ENCODE measurements at places on chromosomes 4 and X.

- no peak for DNase-seq
These were observed 50.3 kb downstream of the GASK1B start for GRCh38 chr4:158122501-158122900.

- no peak for DNase-seq
These were observed 73.0 kb downstream of the TLL1 start for GRCh38 chr4:165945991-165946390.

DNA sequence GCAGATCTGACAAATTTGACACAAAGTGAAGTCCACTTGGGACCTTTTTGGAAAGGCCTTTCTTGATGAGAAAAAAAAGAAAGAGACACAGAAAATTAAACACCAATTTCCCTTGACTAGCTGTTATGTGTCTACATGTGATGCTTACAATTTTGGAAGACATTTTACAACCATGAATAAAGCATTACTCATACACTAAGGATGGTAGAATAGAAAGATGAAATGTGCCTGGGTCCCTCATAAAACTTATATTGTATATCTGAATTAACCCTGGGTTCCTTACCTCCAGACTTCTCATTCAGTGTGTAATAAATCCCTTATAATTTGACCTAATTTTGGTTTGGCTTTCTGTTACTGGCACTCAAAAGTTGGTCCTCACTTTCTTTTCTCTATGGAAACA lies 16.5 kb upstream of the GRIA3 start:
- no peak for DNase-seq

DNA sequence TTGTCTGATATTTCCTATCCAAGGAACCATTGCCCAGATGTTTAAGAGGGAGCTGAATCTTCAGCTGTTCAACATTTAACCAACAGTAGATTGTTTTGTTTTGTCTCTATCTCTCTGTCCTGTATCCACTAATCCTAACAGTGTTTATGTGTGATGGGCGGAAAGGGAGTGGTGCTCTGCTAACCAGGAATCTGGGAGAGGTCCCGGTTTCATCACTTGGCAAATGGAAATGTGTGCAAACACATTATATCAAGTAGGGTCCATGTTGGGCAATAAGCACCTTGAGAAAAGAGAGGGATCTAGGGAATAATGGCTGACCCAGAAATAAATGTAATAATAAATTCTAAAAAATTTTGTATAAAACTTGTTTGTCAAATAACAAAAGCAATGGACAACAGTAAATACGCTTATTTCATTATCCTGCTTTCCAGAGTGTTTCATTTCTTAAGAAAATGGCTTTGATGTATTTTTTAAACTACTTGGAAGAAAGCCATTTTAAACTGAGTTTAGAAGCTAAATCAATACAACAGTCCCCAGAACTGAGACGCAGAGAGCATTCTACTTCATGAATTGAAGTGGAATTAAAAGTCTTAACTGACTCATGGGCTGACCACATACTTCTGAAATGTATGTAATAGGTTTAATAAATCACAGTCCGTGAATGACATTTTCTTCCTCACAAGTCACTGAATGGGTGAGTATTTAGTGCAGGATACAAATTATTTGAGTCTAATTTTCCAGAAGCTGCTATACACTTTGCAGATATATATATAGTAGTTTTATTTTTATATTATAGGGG lies 55.8 kb downstream of the EMCN start:
- DNase-seq, result no peak

DNA sequence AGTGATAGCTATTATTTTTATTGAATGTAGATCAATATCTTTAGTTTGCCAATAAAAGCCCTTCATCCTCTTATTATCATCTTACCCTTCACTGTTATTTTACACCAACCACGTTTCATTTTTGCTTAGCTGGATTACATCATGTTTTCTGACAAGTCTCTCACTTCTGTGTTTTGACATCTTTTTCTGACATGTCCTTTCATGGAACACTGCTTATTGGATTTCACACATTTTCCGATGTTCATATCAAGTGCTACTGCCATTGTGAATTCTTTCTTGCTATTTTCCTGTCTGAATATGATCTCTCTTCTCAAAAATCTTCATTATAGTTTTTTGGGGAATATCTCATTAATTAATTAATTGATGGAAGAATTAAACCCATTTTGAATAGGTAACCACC lies 48.5 kb upstream of the AGA start:
- DNase-seq, result no peak

DNA sequence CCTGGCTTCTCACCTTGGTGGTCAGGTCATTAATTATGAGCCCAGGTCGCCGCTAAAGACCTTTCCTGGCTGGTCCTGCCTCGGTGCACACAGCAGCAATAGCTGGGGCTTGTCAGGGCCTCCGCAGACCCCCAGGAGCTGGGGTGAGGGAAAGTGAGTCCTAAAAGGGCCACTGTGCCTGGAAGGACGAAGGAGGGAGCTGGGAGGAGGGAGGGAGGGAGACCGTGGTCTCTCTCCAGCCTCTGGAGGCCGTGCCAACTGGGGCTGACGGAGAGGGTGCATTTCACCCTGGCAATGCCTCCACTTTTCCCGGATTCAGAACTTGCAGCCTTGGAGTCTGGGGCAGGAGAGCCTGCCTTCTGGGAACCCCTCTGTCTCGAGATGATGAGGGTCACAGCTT lies 60.4 kb downstream of the CRLF2 start:
- no peak for DNase-seq

DNA sequence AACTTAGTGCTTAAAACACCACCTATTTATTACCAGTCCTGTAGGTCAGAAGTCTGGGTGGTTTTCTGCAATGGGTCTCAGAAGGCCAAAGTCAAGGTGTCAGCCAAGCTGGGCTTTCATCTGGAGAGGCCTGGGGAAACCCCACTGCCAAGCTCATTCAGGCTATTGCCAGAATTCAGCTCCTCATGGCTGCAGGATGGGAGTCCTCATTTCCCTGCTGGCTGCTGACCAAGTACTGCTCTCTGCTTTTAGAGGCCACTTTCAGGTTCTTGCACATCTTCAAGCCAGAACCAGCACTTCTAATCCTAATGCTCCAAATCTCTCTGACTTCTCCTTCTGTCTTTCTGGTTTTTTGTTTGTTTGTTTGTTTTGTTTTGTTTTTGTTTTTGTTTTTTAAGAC lies 109.3 kb downstream of the BCOR start:
- no peak for DNase-seq
